ENCODE measurements at places on chromosomes 16 and 17.

GRCh38 chr17:55054429-55054828 lies 85.9 kb downstream of the STXBP4 start:
- DNase-seq = no peak

DNA sequence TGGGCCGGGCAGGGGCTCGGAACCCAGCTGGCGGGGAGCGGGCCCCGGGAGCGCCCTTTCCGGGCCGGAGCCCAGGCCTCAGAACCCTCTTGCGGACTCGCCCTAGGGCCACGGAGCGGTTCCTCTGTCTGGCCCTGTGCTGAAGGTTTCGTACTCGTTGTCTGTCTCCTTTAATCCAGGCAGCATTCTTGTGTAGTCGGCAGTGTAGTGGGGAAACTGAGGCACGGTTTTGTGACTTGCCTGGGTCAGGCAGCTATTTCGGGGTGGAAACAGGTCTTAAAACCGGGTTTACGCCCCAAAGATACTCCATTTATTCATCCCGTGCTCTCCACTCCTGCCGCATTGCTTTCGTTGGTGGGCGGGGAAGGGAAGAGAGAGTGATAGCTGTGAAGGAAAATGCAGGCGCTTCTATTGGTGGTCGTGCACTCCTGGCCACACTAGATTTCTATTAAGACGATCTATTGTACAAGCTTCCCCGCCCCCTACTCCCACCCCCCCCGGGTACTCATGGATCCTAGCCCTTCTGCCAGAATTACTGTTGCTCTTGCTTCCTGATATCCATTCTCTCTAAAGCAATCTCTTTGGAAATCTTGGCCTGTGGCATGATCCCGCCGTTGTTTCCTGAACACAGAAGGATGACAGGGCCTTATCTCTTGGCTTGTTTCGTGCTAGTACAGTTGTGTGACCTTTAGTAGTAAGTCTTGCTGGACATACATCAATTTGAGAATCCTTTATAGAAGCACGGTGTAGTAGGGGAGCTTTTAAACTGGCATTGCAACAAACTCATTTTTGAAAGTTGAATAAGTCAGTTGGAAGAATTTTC lies 751 bp downstream of the DCAF7 start:
- peak; percentile 21 for DNase-seq

- DNase-seq = no peak
Observed at GRCh38 chr16:48535831-48536613, 74.0 kb downstream of the N4BP1 start.

- no peak for DNase-seq
Observed at GRCh38 chr17:9226794-9227135, 205.5 kb downstream of the NTN1 start.

DNA sequence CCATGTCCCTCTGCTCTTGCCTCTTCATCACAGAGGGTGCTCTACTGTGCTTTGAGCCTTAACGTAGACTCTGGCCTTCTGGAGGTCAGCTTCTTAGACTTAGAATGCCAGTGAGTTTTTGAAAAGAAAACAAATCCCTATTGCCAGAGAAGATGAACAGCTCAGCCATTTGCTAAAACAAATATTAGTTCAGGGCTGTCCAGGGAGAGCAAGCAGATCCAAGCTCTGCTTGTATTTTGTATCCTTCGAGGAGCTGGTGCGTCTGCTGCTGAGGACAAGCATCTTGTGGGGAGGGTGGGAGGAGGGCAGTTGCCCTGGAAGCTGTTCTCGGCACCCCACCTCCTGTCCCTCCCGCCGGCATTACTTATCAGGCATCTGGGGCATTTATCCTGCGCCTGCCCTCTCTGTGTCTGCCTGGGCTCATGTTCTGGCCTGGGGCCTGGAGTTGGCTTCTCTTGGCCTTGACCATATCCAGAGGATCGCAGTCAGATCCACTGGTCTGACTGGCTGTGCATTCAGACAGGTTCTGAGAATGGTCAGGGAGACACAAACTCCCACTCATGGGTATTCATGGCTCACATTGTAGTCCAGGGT lies 173.1 kb upstream of the NLRP1 start:
- DNase-seq = no peak

DNA sequence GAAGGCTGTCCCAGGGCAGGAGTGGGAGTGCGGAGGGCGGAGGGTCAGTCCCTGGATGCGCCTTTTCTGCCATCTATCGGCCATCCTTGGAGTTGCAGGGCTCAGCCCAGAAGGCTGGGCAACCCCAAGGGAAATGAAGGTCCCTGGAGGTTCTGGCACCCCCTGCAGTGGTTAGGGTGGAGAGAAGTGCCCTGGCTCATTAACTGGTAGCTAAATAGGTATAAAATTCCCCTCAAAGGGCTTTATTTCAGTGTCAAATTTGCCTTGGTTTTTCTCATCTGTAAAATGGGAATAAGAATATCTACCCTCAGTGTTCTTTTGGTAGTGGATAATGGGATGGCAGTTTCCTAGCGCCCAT lies 22.4 kb downstream of the C17orf75 start:
- no peak for DNase-seq

GRCh38 chr16:82108774-82109173 lies 61.2 kb downstream of the MPHOSPH6 start:
- no peak for DNase-seq

- DNase-seq = no peak
Observed at GRCh38 chr17:6126768-6127167, 56.6 kb downstream of the WSCD1 start.

DNA sequence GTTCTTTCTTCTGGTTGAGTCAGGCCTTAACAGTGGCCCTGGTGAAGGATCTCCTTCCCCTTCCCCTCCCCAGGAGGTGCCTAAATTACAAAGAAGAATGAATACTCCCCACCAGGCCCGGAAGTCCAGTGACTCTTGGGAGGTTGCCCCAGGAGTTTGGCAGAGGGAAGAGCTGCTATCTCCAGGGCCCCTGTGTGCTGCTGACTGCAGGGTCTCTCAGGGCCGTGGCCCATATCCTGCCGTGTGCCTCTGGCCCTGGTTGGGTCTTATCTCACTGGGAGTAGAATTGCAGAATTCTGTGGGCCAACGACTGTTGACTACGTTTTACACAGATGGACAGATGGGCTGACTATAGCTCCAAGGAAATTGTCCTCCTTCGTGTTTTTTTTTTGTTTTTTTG lies 28.0 kb downstream of the AKAP1 start:
- DNase-seq = no peak

DNA sequence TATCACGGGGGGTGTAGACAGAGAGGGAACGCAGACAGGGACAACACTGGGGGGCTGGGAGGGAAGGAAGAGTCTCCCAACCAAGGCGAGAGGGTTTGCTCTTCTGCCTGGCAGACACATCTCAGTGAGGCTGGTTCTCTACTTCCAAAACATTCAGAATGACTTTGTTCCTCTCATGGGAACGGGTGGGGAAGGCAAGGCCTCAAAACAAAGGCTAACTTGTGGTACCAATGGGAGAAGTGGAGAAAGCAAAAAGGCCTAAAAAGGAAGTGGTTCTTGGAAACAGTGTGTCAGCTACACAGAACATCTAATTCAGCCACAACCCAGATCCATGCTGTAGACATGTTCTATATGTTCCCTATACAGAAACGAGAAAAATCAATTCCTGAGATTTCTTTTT lies 7.5 kb downstream of the FLOT2 start:
- no peak for DNase-seq

DNA sequence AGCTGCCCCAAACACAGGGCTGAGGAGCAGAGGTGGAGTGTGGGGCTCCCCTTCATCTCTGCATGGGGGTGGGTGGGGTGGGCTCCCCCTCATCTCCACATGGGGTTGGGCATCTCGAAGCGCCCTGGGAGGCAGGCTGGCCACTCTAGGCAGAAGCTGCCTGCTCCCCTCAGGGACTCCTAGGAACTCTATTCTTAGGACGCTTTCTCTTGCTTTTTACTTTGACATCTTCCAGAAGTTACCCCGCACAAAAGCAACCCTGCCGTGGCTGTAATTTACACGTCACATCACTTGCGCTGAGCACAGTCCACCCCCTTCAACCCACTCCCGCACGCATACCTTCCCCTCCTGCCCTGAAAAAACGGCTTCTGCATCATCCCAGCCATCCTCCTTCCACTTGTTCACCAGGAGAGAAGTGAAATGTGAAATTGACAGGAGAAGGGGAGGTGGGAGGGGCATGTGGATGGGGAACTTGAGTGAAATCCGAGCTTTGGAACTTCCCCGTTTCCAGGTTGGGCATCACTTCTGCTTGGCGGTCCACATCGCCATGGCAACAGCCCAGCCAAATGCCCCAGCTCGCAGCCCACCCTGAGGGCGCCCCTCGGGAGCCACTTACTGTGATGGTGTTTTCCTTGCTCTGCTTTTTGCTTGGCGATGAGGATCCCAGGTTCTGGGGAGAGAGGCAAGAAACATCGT lies 53.7 kb upstream of the RCVRN start:
- no peak for DNase-seq

- DNase-seq = no peak
Observed at GRCh38 chr17:44093231-44093900, 22.8 kb downstream of the G6PC3 start.

GRCh38 chr17:83191388-83192160 lies 112.2 kb downstream of the METRNL start:
- no peak for DNase-seq

DNA sequence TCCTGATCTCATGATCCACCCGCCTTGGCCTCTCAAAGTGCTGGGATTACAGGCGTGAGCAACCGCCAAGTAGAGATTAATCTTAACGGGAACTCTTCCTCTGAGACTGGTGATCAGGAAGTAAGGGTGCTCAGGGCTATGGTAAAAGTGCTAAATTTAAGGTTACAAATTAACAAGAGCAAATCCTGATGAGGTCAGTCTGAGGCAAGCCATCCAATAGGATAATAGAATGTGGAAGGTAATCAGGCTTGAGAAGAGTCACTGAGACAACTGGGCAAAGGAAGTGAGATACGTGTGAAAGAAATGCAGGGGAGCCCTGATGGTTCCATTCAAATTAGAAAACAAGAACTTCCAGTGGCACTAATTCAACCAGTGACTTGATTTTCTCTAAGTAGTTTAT lies 69.1 kb downstream of the CACNG1 start:
- no peak for DNase-seq

- DNase-seq = no peak
Observed at GRCh38 chr16:48335961-48336360, 49.3 kb downstream of the SIAH1 start.

GRCh38 chr17:33837281-33837680 lies 417.8 kb upstream of the CCL2 start:
- no peak for DNase-seq

DNA sequence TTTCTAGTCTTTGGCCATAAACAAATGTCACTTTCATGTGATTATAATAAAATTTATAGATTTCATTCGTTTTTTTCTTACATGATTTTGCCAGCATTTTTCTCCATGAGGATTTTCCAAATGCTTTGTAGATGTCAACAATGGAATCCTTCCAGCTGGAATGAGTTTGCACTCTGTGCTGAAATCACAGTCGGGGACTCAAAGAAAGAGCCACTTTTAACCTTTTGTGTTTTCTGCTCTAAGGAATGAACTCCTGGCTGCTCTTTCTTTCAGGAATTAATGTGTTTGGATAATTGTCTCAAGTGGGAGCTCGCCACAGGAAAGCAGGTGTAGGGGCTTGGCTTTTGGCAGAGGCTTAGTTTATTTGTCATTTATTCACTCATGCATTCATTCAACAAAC lies 372.3 kb upstream of the SALL1 start:
- DNase-seq = no peak

DNA sequence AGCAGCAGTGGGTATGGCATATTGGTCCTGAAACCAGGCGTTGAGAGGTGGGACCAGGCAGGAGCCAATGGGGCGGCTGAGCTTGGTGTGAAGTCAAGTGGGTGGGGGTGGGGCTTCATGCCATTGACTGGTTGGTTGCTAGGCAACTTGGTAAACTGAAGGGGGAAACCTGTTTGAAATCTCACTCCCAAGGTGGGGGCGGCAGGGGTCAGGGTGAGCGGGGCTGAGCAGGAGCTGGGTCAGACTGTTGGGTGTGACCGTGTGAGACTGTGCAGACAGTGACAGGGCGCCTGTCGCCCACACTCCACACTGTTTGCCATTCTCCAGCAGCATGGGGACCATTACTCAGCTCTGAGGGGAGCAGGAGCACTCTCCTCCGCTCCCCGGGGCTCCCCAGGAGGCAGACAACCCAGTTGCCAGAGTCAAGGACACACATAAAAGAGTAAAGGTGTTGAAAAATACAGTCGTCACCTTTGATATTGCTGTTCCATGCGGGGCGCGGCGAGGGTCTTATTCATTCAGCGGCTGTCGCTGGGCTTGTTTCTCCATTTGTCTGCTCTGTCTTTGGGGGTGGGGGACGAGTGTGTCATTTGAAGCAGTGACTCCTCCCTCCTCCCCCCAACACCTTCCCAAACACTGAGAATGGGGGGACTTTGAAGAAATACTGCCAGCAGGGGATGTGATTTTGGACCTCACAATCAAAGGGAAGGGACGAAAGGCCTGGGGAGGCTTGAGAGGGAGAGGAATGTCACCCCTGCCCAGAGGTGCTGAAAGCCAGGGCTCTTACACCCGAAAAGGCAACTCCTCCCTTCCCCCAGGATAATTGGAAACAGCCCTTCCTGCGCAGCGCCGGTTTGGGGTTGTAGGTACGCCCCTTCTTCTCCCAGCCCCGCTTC lies 1.2 kb upstream of the EFNB3 start:
- DNase-seq = peak; percentile 83

GRCh38 chr16:75632857-75633256 lies 9.8 kb upstream of the ADAT1 start:
- no peak for DNase-seq

GRCh38 chr17:63361182-63361581 lies 84.9 kb downstream of the CYB561 start:
- DNase-seq = no peak

DNA sequence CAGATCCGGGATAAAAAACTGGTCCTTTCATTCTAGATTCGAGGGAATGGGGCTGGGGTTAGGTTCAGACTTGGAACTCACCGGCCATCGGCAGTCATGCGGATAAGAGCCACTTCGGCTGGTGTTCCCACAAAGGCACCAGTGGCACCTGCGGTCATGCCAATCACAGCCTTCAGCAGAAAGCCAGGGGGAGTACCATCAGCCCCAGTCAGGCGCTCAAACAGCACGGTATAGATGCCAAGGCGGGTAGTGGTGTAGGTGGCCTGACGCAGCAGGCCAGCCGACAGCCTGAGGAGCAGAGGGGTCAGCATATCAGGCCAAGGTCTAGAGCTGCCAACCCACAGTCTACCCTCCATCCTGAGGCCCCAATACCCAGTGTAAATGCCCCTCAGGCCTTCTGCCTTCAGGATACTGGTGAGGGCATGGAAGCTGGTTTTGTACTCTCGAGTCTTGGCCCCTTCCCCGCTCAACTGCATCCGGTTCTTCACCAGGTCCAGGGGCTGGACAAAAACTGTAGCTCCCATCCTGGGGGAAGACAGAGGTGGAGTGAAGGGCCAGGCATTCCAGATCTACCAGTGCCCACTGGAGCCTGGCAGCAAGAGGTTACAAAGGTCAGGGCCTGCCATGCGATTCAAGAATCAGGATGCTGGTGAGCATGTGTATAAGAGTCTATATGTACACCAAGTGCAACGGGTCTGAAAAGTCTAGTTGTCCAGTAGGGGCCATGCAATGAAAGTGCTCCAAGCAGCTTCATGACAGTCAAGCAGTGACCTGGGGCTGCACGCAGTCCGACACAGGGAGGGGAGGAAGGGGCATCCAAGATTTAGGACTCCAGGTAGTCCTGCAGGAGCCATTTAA lies 929 bp downstream of the SLC25A11 start:
- DNase-seq = no peak

All from left renal pelvis (tissue), 4 donors.